GM12878 (cell line): ENCODE measurements at places on chromosomes 12 and 14. TPM values are rescaled to one million over a fixed set of nuclear protein-coding genes. Genes with fewer than 3 reads are reported as not detected.
A peak's percentile ranks its signal among the peaks of the same experiment; 100 is the strongest.

DNA sequence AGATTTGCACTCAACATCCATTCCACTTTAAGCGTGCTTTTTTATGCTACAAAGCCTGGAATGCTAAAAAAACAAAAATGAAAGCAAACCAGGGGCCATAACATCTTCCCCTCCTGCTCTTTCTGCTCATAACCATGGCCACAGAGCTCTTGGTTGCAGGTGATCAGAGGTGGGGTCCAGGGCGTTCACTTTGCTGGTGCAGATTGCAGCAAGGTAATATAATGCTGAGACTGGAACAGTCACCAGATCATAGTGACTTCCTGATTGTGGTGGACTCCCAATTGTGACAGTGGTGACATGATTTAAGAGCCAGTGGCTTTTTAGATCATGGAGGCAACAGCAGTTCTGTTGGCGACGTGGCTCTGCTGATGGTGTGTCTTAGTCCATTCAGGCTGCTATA, 115.0 kb upstream of the CPM start:
- no peak for DNase-seq

- no peak for DNase-seq
Measured at GRCh38 chr12:110743571-110744093, 941 bp upstream of the PPP1CC start.

DNA sequence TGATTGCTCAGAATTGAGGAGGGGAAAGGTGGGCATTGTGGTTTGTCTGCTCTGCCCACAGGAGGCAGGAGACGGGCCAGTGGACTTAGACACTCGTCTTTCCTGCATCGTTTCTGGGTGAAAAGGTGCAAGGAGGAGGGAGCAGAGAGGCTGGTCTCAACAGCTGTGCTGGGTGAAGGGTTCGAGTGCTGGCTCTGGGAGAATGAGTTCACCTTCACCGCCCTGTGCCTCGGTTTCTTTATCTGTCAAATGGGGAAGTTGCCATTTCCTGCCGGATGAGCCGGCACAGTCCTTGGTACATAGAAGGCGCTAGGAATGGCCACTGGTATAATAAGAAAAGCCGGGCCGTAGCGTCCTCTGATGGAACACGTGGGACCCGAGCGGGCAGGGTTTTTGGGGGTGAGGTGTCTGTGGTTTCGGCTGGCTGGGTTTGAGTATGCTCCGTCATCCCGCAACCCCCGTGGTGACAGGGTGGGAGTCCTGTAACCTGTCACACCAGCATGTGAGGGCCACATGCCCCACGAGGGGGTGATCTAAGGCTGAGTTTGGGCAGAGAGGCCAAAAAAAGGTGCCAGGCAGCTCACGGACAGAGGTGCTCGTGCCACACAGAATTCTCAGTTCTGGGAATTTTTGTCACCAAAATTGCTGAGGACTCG, 7.3 kb downstream of the BCL7A start:
- peak; percentile 36 for DNase-seq

DNA sequence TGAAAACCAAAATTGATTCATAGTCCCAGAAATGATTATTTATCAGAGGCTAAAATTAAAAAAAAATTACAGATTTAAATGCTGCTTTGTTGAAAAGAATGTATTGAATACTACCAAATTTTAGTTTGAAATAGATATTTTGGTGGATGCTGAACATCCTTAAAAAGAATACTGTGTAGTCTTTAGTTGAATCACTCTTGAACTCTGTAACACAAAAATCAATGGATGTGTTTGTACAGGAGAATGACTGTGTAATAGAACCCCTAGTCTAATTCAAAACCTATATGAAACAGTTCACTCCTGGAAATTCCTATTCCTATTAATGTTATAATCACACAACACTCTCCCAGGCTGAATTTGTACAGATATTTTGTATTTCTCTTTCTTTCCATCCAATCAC, 1.5 kb upstream of the TSPAN8 start:
- DNase-seq, result no peak

- DNase-seq, result no peak
Measured at GRCh38 chr14:52314595-52315354, 663 bp downstream of the PTGER2 start.

DNA sequence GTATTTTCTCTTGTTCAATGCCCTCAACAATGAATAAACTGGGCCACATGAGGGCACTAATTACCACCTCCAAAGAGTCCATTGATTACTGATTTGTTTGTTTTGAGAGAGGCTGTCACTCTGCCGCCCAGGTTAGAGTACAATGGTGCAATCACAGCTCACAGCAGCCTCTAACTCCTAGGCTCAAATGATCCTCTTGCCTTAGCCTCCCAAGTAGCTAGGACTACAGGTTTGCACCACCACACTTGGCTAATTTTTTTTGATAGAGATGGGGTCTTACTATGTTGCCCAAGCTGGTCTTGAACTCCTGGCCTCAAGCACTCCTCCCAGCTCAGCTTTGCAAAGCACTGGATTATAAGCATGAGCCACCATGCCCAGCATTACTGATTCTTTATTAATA, 28.3 kb upstream of the SYCP3 start:
- DNase-seq, result no peak

- no peak for DNase-seq
Measured at GRCh38 chr14:102935756-102936155, 13.3 kb downstream of the AMN start.

Gene FLVCR2
- 1.7 and 3.7 TPM in 2 replicates for total RNA-seq
